ENCODE measurements at places on chromosomes 1 and 21. TPM values are rescaled to one million over a fixed set of nuclear protein-coding genes. Genes with fewer than 3 reads are reported as not detected.

- no peak for DNase-seq
Measured at GRCh38 chr1:76142771-76143540, 68.4 kb downstream of the ST6GALNAC3 start.

GRCh38 chr1:199561334-199561733 is 466.2 kb upstream of the NR5A2 start:
- no peak for DNase-seq

Gene KCNT2
- not detected for total RNA-seq

DNA sequence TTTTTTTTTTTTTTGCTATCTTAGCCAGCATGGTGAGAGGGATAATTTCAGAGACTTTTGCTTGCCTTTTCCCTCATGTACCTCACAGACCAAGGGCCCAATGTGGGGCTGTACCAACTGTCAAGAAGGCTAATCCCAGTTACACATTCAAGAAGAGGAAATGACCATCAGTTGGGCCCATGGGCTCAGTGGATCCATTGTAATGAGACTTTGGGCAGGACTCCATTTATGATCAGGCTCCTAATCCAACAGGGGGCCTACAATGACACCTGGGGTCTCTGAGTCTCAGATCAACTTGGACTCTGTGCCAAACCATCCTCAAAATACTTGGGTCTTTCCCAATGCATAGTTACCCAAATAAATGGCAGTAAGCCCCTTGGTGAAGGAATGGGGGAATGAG is 450.4 kb upstream of the VAMP3 start:
- DNase-seq, result no peak

Gene LIN28A
- total RNA-seq, result not detected
